ENCODE measurements at places on chromosomes 7 and 10.
A peak's percentile ranks its signal among the peaks of the same experiment; 100 is the strongest.

DNA sequence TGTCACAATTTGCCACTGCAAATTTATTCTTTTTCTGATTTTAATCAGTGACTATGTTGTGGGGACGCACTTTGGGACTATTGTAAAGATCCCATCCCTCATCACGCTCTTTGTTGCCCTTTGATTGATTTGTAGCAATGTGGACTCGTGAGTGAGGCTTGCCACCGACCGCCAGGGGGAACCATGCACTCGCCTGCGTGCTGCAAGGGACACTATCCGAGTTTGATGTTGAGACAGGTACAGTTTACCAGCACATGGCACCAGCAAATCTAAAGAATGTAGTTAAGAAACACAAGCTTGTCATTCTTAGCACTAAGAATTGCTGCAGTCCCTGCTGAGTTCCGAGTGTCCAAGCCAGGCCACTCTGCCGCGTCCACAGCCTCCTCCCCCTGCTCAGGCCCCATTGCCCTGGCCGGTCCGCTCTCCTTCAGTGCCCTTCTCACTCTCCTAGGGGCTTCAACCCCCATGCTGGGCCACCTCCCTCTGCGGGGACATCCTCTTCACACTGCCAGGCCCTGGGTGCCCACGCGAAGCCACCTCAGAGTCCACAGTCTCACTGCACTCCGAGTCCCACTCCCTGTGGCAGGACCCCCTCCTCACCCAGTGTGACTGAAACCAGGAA is 2.0 kb upstream of the SFTPA2 start:
- peak; percentile 75 for DNase-seq

DNA sequence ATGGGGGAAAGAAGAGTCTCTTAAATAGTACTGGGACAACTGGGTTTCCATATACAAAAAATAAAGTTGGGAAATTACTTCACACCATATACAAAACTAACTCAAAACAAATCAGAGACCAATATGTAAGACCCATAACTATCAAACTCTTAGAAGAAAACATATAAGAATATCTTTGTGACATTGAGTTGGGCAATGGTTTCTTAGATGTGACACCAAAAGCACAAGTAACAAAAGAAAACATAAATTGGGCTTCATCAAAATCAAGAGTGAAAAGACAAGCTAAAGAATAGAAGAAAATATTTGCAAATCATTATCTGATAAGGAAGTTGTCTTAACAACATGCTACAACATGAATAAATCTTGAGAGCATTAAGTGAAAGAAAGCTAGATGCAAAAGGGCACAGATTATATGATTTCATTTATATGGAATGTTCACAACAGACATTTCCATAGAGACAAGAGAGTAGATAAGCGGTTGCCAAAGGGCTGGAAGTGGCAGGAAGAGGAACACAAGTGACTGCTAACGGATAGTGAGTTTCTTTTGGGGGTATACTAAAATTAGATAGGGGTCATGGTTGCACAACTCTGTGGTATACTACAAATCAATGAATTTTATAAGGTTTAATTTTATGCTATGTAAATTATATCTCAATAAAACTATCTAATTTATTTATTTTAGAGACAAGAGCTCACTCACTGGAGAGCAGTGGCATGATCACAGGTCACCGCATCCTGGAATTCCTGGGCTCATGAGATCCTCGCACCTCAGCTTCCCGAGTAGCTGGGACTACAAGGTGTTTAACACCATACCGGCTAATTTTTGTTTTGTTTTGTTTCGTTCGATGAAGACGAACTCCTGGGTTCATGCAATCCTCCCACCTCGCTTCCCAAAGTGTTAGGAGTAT is 35.4 kb downstream of the JMJD1C start:
- DNase-seq, result no peak

- DNase-seq, result peak; percentile 77
These were observed 241.5 kb downstream of the PHTF2 start for GRCh38 chr7:78039790-78040776.

DNA sequence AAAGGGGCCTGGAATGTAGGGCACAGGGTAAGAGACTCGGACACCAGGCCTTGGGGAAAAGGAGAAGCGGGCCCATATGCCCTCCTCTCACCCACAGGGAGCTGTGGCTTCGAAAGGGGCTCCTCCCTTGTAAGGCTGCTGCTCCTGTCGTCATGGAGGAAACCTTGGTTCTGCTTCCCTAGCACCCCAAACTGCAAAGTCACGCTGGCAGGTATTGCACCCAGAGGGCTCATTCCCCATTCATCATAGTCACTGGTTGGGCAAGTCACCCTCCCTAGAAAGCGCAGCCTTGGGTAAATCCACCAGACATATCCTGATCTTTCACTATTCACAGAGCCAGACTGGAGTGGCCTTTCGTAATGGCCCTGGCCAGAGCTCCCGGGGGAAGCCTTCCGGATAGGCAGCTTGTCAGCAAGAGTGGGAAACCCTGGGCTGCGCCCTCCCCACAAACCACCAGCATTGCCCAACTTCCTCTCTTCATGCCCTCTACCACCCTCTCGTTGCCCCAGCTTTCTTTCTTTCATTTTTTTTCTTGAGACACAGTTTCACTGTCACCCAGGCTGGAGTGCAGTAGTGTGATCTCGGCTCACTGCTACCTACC is 121.0 kb downstream of the HIP1 start:
- peak; percentile 63 for DNase-seq

- DNase-seq, result no peak
These were observed 81.0 kb upstream of the SLC25A13 start for GRCh38 chr7:96402913-96403312.

DNA sequence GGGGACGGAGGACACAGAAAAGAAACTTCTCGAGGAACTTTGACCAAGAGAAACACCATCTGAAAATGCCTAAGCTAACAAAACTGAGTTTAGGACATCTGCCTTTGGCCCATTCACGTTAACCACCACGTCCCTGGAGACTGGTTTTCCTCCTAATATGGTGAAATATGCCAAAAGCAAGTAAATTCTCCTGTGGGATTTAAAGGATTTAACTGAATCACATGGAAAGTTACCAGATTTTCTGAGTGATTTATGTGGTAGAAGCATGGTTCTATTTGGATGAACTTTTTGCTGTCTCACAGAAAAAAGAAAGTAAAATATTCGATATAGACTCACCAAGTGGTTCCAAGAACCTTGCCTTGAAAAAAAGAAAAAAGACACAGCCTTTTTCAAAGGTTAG is 30.4 kb upstream of the BMPER start:
- no peak for DNase-seq

GRCh38 chr10:92699518-92700381 is 10.0 kb downstream of the HHEX start:
- DNase-seq, result peak; percentile 42

- peak; percentile 20 for DNase-seq
These were observed at the start of gene CACNA2D1 for GRCh38 chr7:82443547-82444219. Gene CACNA2D1 (minus strand): TSS chr7:82443777.

GRCh38 chr10:1370298-1370697 is 314.1 kb downstream of the WDR37 start:
- DNase-seq, result no peak

- DNase-seq, result no peak
These were observed 159.6 kb downstream of the GPR158 start for GRCh38 chr10:25334445-25334844.

- no peak for DNase-seq
These were observed 134.5 kb downstream of the NRBF2 start for GRCh38 chr10:63267414-63268148.

- no peak for DNase-seq
These were observed 77.6 kb downstream of the ETV1 start for GRCh38 chr7:13911909-13912308.

GRCh38 chr10:128462844-128463243 is 336.6 kb upstream of the MKI67 start:
- DNase-seq, result no peak

- no peak for DNase-seq
These were observed 83.4 kb downstream of the PRKAG2 start for GRCh38 chr7:151793531-151793951.

DNA sequence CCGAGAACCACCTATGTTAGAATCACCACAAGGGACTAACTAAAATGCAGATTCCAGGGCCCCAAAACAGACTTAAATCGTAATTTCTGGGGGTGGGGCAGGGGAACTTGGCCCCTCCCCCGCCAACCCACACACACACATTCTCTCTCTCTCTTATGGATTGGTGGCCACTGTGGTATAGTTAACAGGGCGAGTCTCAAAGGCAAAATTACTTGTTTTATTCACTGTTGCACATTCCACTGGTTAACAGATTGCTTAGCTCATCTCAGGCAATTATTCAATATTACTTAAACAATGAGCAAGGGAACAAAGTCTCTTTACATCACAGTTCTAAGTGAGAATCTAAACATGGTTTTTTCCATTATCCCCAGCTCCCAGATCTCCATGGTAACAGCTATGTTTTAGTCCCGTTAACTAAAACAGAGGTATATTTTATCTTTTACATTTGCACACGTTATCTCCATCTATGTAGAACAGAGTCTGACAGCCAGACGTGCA is 38.5 kb downstream of the IGF2BP3 start:
- no peak for DNase-seq

- DNase-seq, result no peak
These were observed 1.7 kb upstream of the CACNA2D1 start for GRCh38 chr7:82445271-82445670.

DNA sequence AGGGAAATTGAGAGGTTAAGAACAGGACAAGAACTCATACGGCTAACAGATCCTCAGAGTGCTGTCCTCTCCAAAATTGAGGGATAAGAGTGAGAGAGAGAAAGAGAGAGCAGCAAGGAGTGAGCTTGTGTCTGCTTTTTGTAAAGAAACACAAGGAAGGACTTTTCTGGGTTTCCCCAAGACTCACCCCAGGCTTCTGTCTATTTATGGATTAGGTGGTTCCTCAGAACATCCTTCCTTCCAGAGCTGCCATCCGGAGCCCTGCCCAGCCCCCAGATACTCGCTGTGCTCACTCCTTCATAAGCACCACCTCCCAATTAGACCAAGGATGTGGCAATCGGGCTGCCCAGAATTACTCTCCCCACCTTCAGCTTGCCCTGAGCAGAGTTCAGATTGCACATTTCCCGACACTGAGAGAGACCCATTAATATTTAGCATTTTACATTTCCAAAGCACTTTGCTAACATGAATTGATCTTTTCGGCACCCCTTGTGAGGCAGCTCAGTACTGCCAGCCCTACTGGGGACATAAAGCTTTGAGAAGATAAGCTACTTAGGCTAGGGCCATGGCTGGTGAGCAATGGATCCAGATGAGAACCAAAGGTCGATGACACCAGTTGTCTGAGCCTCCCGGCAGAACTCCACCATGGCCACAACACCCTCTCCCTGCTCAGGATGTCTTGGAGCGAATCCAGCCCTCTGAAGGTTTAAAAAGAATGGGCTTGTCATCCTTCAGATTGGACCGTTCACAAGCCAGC is 19.2 kb upstream of the R3HCC1L start:
- DNase-seq, result no peak
